ENCODE measurements at places on chromosomes 1 and 21.

DNA sequence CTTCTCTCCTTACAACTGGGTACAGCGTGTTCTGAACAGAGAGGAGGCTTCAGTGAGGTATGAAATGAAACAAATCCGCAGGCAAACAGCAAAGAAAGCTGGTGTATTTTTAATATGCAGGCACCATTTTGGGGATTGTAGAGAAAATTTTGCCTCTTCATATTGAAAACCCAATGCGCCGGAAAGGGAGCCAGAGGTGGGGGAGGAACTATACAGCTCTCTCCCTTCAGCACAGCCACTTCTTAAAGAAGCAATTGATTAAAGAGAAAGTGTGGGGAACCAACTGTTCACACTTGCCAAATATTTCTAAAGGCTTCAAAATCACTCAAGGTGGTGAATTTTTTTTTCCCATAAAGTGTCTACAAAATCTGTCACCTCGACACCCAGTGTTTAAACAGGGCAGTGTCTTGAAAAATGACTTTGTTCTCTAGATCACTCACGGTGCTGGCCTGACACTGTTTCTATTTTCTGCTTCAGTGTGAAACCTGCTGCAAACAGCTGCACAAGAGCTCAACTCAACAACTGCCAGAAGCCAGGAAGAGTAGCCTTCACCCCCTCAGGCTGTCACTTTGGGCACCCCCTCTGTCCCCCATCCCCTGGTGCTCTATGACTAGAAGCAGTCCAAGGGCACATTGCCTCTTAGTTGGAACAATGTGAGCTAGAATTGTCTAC, 123.8 kb upstream of the CTTNBP2NL start:
- DNase-seq = no peak

- DNase-seq = no peak
Observed at GRCh38 chr1:76583235-76583868, 283.9 kb upstream of the ST6GALNAC5 start.

GRCh38 chr21:41147096-41147978, 20.6 kb upstream of the BACE2 start:
- no peak for DNase-seq

GRCh38 chr1:155177192-155177917, 3.7 kb downstream of the TRIM46 start:
- no peak for DNase-seq

- DNase-seq = no peak
Observed at GRCh38 chr1:116553386-116554115, 17.3 kb downstream of the CD58 start.

- no peak for DNase-seq
Observed at GRCh38 chr1:24465099-24465498, 37.5 kb upstream of the RCAN3 start.

DNA sequence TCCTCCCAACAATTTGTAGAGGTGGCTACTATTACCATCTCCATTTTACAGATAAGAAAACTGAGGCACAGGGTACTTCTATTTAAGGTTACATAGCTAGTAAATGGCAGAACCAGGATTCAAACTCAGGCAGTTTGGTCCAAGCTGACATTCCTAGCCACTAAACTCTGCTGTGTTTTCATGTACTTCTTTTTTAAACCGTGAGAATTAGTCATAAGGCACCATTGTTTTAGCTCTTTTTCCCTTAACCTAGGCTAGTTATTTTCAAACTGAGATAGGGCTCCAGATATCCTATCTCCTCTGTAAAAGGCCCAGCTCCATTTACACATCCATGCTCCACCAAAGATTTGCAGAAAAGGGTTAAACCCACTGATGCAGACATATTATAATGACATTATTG, 92.9 kb downstream of the PTPN14 start:
- DNase-seq = no peak

DNA sequence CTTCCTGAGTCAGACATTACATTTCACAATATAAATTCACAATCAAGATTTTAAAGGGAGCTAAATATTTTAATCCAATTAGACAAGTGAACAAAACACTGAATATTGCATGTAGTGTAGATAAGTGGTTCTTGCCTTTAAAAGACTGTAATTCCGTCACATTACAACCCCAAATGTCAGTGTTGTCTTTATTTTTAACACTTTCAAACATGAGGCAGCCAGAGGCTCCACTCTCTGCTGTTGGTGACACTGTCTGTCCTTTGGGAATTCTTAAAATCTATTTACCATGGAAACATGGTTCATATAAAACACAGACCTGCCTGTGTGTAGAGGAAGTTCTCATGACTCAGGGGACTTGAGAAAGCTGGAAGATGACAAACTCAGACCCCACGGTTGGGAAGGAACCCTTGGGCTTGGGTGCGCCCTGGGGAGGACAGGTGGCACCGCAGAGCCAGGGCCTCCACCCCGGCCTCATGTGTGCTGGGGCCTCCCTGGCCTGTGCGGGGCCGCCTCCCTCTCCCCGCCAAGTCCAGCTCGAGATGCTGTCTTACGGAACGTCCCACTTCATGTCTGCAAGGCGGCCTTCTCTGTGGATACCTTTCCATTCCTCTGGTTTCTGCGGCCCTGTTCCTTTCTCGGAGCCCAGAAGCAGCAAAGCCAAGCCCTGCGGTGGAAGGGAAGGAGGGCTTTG, 239.0 kb downstream of the SDCCAG8 start:
- DNase-seq = no peak

Measured in Caco-2 (cell line).